Pancreas (tissue), 10 donors: ENCODE measurements at places on chromosomes 12 and 14. TPM values are rescaled to one million over a fixed set of nuclear protein-coding genes. Genes with fewer than 3 reads are reported as not detected.

Gene EID3
- total RNA-seq: 1.1 TPM

Gene MEG3
- total RNA-seq: 726 TPM

GRCh38 chr14:84253326-84253725, 1276.6 kb upstream of the FLRT2 start:
- H3K4me1 ChIP-seq: no peaks in the 10 kb centered on the region
- H3K36me3 ChIP-seq: no peaks in the 10 kb centered on the region
- H3K27me3 ChIP-seq: no peaks in the 10 kb centered on the region
- DNase-seq: no peak

DNA sequence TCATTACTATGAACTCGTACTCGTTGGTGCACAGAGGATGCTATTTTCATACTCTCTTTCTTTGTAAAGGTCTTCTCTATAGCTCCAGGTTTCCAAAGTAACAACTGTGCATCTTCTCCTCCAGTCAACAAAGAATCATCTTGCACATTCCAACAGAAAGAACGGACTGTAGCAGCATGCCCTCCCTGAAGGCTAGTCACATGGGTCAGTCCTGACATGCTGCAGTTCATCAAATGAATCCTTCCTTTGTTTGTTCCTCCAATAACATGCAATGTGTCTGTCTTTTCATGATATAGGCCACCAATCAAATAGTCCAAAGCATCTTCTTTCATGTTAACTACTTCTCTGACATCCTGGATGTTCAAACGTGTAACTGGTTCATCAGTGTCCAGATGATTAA, 42.9 kb downstream of the WDR89 start:
- no peaks in the 10 kb centered on the region for H3K4me1 ChIP-seq
- no peaks in the 10 kb centered on the region for H3K27me3 ChIP-seq
- H3K36me3 ChIP-seq: peaks cover 17% of the 10 kb centered on the region
- no peak overlapping the region for H3K27ac ChIP-seq
- H3K4me3 ChIP-seq: no peak overlapping the region

GRCh38 chr12:11174022-11174421, 3.0 kb downstream of the SMIM10L1 start:
- H3K27ac ChIP-seq: no peak overlapping the region
- H3K4me1 ChIP-seq: peaks cover 12% of the 10 kb centered on the region
- no peaks in the 10 kb centered on the region for H3K36me3 ChIP-seq
- no peaks in the 10 kb centered on the region for H3K27me3 ChIP-seq
- H3K4me3 ChIP-seq: no peak overlapping the region
- no peak for DNase-seq

GRCh38 chr12:70240673-70241072, 2.6 kb upstream of the CNOT2 start:
- no peaks in the 10 kb centered on the region for H3K27me3 ChIP-seq
- H3K4me3 ChIP-seq: no peak overlapping the region
- H3K36me3 ChIP-seq: no peaks in the 10 kb centered on the region
- no peak overlapping the region for H3K27ac ChIP-seq
- DNase-seq: no peak
